H9 (cell line): ENCODE measurements at places on chromosomes 4 and X. TPM values are rescaled to one million over a fixed set of nuclear protein-coding genes. Genes with fewer than 3 reads are reported as not detected.

DNA sequence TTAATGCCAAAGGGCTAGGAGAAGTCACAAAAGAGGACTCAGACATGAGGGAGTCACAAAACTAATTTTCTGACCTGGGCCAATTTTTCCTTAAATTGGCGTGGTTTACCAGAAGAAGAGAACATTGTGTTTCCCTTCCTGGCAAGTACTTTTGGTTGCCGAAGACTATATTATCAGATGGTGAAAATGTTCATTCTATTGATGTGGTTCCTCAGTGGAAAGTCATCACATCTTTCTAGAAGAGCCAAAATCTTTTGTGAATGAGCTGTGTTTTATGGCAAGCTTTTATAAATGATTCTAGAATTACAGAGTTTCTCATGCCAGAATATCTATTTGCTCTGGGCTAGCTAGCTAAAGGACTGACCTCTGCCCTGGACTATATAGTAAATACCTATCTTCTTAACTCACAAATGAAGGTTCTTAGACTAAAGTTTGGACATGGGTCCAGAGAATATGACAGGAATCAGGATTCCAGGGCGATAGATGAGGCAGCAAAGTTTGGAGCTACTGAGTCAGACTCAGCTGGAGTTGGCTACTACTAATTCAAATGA lies 288.9 kb downstream of the IL1RAPL2 start:
- no peak for DNase-seq
- H3K4me1 ChIP-seq, result peaks cover 8% of the 10 kb centered on the region; the same call in 1 of the 2 replicates
- no peak overlapping the region for H3K4me3 ChIP-seq
- no peak overlapping the region for H3K27ac ChIP-seq

DNA sequence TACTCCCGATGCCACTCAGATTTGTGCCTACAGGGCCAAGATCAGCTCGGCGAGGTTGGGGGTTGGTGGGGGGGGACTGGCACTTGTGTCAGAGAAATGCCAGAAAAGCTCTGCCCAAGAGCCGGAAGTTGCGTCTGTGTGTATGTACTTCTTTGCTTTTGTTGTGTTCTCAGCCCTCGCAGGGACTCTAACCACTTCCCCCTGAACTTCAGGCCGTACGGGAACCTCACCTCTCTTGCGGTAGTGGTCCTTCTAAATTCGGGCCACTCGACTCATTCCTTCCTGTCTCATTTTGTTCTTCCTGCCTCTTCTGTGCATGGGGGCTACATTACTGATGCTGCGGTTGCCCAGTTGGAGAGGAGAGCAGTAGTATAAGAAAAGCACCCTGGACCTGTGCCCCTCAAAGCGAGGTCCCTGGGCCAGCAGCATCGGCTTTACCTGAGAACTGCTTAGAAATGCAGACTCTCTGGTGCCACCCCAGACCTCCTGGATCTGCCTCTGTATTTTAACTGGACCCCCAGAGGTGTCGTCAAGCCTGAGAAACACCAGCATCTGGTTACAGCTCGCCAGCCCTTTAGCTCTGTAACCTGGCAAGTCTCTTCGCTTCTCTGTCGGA lies 146.3 kb upstream of the RPS6KA3 start:
- H3K4me1 ChIP-seq, result no peaks in the 10 kb centered on the region
- no peak overlapping the region for H3K4me3 ChIP-seq
- no peak overlapping the region for H3K27ac ChIP-seq
- no peaks in the 10 kb centered on the region for H3K27me3 ChIP-seq
- DNase-seq, result no peak

DNA sequence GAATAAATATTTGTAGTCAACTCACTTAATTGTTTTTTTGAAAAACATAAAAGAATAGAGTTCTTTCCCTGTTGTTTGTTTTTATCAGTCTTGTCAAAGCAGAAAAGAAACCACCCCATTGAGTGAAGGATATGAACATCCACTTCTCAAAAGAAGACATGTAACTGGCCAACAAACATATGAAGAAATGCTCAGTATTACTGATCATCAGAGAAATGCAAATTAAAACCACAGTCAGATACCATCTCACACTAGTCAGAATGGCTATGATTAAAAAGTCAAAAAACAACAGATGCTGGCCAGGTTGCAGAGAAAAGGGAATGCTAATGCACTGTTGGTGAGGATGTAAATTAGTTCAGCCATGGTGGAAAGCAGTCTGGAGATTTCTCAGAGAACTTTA lies 326.1 kb upstream of the EMCN start:
- no peak for DNase-seq
- no peaks in the 10 kb centered on the region for H3K4me1 ChIP-seq
- no peak overlapping the region for H3K27ac ChIP-seq
- no peak overlapping the region for H3K4me3 ChIP-seq
- H3K36me3 ChIP-seq, result peaks cover 1% of the 10 kb centered on the region; the same call in 2 of the 3 replicates

DNA sequence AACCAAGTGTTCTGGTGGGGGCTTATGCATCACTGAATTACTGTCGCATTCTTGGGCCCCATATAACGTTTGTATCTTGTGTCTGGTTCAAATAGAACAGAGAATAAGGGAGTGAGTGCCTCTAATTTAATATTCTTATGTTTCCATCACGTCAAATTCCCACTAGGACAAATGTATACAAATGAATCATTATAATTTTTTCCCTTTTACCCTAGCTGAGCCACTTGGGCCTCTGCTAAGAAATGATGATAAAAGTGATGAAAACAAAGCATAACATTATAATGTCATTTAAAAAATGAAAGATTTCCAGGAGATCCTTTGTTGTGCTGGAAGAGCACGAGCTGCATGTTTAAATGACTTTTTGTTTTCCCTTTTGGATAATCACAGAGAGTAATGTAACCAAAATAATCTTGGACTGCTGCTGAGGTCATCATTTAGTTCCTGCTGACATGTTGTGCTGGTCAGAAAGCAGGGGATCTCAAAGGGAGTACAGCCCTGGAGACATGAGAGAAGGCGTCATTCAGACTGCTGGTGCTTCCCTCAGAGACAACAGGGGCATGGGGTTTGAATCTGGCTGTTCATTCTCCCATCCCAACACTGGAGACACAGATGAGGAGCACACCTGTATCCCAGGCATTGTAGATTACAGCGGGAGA lies 105.1 kb upstream of the SCOC start:
- no peaks in the 10 kb centered on the region for H3K4me1 ChIP-seq
- DNase-seq, result no peak

The ERCC6L gene
- 18.1 and 19.7 TPM in 2 replicates for total RNA-seq

The SLBP gene
- total RNA-seq, result 62.7 and 67.0 TPM in 2 replicates

- H3K27ac ChIP-seq, result no peak overlapping the region
- no peaks in the 10 kb centered on the region for H3K36me3 ChIP-seq
- H3K27me3 ChIP-seq, result no peaks in the 10 kb centered on the region
These were observed 34.2 kb upstream of the CSN1S1 start for GRCh38 chr4:69896530-69897116.

- no peak for DNase-seq
- H3K4me3 ChIP-seq, result 0 out of 3 replicates have a peak overlapping the region, but pooled peaks have one; percentile 16
- no peak overlapping the region for H3K27ac ChIP-seq
- no peaks in the 10 kb centered on the region for H3K4me1 ChIP-seq
- no peaks in the 10 kb centered on the region for H3K36me3 ChIP-seq
These were observed 120.4 kb upstream of the SLC34A2 start for GRCh38 chr4:25535278-25535677.

- no peak overlapping the region for H3K27ac ChIP-seq
- peaks cover 4% of the 10 kb centered on the region; the same call in 1 of the 2 replicates for H3K27me3 ChIP-seq
- H3K4me3 ChIP-seq, result no peak overlapping the region
- H3K4me1 ChIP-seq, result no peaks in the 10 kb centered on the region
- DNase-seq, result no peak
- no peaks in the 10 kb centered on the region for H3K36me3 ChIP-seq
These were observed 9.2 kb downstream of the GUCY1A1 start for GRCh38 chr4:155675709-155676429.

- DNase-seq, result no peak
- H3K36me3 ChIP-seq, result no peaks in the 10 kb centered on the region
- H3K4me3 ChIP-seq, result no peak overlapping the region
- H3K27ac ChIP-seq, result no peak overlapping the region
- H3K4me1 ChIP-seq, result no peaks in the 10 kb centered on the region
These were observed 267.5 kb downstream of the NKX6-1 start for GRCh38 chr4:84231539-84232055.

The ADH6 gene
- total RNA-seq, result not detected in 2 replicates
